T-helper 17 cell (primary cell): ENCODE measurements at places on chromosomes 16 and 17.

DNA sequence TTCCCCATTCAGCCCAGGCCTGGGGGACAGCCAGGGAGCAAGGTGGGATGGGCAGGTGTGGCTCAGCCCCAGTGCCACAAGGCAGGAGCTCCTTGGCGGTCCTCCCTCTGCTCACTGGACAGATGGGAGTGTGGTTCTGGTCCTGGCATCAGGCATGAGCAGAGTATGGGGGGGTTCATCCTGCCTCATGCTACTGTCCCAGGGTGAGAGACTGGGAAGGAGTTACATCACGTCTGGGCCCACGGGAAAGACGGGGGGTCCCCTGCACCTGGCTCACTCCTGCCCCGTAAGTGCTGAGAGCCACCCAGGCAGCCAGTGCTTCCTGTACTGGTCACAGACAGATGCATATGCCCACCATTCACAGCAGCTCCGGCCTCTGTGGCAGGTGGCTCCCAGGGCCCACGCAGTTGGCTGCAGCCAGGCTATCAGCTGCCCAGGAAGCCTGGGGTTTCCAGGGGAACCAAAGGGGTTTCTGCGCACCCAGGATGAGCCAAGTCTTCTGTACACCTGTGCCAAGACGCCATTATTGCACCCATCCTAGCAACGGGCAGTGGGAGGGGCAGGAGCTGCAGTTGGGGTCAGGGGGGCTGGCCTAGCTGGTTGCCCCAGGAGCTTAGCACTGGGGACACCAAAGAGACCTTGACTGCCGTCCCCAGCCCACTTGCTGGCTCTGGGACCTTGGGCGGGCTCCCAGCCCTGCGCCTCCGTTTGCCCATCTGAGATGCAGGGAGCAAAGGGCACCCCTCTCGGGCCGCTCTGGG, 1.9 kb downstream of the BAIAP3 start:
- no peak for DNase-seq

DNA sequence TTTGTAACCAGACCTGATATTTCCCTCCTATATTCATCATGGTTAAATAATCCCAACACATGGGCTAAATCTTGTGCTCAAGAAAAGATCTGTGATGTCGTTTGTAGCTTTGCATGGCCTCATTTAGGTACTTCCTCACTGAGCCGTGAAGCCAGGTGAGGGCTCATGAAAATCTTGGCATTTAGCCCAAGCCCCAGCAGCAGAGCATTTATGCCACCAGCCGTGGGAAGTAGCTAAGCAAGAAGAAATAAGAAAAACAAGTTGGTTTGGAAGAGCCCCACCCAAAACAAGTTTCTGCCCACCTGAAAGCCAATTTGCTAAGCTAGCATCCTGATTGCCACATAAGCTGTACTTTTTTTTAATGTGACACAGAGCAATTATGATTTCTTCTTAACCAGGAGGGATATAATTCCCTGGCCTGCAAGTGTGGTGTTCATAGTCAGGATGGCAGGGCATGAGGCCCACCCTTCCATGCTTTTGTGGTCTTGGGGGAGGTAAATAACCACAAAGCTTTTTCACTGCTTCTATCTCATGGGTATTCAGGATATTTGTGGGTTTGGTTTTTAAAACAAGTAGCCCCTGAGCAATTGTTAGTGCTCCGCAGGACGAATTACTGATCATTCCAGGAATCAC, 10.5 kb downstream of the TMIGD1 start:
- DNase-seq = peak; percentile 15

- no peak for DNase-seq
Measured at GRCh38 chr17:47180337-47180736, 8.8 kb downstream of the CDC27 start.

- DNase-seq = no peak
Measured at GRCh38 chr17:47882247-47882646, 13.8 kb upstream of the SP2 start.

DNA sequence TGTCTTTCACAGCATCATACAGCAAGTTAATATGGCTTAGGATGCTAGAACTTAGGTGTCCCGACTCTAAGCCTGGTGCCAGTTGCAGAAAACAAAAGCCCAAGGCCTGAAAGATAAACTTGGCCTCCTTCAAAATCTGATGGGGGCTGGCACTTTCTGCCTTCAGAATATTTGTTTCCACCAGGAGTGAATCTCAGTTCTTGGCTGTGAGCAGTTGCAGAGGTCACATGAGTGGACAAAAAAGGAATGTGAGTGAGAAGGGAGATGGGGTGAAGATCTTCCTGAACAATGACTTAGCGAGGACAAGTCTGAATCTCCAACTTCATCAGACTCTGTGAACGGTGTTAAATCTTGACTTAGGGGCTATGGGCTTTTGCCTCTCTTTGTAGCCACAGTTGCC, 46.6 kb downstream of the HOXB1 start:
- DNase-seq = no peak

DNA sequence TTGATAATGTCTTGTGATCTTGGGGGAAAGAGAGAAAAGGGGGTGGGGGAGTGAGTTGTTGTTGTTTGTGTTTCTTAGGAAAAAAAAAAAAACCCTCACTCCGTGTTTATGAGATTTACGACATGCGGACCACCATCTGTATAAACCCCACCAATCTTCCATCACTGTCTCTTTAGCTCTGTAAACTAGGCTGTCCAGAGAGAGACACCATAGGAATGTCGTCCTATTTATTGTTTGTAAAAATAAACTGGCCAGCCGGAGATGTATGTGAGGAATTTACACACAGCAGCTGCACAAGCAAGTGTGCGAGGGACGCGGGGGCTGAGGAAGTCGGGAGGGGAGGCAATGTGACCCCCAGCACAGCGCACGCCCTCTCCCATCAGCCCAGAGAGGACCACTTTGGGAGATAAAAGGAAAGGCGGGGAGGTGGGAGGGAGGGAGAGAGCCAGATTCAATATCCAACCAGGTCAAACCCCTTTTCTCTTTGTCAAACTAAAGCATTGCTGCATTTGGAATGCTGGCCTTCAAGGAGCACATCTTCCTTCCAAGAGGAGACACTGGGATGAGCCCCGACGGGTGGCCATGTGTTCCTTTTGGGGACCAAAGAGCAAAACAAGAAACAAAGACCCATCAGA, 136.2 kb upstream of the SALL1 start:
- DNase-seq = no peak

- DNase-seq = no peak
Measured at GRCh38 chr16:20681821-20682760, 15.4 kb downstream of the ACSM1 start.

DNA sequence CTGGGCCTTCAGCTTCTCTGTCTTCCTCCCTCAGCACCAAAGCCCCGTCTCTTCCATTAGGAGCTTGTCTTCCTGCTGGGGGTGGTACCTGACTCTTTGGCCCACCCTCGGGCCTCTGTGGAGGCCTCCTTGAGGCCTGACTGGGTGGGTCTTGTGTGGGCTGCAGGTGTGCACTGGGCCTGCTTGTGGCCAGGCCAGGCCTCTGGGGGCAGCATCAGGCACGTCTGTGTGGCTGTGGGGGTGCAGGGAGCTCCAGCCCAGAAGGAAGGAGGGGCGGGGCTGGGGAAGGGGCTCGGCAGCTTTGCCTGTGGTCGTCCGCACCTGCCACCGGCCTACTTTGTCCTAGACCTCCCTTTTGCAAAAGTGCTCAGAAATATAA, 7.0 kb downstream of the PIGQ start:
- DNase-seq = no peak

- no peak for DNase-seq
Measured at GRCh38 chr17:60066576-60066975, 12.1 kb downstream of the HEATR6 start.
